GM10248 (cell line): ENCODE measurements at places on chromosomes 1 and 21.

DNA sequence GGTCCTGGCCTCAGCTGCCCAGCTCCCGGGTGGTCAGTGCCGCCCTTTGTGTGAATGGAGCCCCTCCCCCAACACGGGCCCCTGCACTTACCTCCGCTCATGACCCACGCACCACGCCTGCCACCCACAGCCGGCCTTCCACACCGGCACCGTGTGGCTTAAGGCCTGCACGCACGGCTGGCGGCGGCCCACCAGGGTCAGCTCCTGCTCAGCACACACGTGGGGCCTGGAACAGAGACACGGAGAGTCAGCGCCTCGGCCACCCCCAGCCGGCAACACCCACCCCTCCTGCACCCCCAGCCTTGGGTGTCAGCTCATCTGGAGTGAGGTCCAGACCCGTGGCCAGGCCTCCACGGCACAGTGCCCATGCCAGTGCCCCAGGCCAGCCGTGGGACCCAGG, 8.9 kb downstream of the MEGF6 start:
- no peak for DNase-seq

GRCh38 chr1:203276916-203277545, 28.3 kb upstream of the BTG2 start:
- DNase-seq = no peak

DNA sequence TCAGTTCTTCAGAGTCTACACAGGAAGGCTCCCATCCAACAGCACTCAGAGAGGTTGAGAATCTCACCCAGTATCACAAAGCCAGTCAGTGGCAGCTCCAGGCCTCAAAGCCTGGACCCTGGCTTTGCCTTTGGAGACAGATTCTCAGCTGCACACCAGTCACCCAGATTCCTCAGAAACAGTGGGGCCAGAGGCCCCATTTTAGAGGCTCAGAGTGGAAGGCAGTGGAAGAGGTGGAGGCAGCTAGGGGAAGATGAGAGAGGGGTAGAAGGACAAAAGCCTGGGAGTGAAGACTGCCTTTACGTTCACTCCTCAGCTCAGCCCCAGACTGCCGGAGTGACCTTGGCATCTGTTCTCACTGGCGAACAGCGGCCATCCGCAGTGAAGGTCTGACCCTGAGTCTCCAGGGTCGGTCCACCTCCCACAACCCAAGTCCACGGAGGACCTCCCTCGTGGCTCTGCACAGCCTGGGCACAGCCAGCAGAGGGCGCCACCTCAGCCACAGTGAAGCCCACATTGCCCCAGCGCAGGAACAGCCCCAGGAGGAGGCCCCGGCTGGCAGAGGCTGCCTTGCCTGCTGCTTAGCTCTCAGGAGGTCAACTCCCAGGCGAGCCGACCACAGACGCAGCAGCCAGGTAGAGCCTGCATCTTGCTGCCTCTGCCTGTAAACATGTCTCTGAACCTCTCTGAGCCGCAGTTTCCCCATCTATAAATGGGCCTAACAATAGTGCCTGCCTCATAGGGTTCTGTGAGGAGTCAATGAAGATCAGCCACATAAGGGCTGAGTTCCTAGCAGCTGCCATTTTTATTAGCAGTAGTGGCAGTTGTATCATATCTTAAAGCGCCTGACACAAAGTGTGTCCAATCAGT, 5.9 kb upstream of the FNDC5 start:
- DNase-seq = peak; percentile 80

- DNase-seq = no peak
Observed at GRCh38 chr1:201728731-201729130, 100.2 kb upstream of the IPO9 start.

DNA sequence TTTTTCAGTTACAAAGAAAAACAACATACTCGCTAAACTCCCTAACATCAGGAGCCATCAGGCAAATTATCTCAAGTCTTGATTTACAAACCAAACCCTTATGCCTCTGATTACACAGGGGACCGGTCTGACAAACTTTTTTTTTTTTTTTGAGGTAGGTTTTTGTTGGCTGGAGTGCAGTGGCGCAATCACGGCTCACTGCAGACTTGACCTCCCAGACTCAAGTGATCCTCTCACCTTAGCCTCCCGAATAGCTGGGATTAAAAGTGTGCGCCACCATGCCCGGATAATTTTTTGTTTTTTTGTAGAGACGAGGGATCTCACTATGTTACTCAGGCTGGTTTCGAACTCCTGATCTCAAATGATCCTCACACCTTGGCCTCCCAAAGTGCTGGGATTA, 3.8 kb upstream of the MIIP start:
- no peak for DNase-seq

- DNase-seq = peak; percentile 62
Observed at GRCh38 chr1:21232044-21232443, 55.3 kb upstream of the EIF4G3 start.

- no peak for DNase-seq
Observed at GRCh38 chr1:204075139-204075521, 2.2 kb downstream of the SOX13 start.
